Renal cortical epithelial cell (primary cell): ENCODE measurements at places on chromosomes 16 and 17.

DNA sequence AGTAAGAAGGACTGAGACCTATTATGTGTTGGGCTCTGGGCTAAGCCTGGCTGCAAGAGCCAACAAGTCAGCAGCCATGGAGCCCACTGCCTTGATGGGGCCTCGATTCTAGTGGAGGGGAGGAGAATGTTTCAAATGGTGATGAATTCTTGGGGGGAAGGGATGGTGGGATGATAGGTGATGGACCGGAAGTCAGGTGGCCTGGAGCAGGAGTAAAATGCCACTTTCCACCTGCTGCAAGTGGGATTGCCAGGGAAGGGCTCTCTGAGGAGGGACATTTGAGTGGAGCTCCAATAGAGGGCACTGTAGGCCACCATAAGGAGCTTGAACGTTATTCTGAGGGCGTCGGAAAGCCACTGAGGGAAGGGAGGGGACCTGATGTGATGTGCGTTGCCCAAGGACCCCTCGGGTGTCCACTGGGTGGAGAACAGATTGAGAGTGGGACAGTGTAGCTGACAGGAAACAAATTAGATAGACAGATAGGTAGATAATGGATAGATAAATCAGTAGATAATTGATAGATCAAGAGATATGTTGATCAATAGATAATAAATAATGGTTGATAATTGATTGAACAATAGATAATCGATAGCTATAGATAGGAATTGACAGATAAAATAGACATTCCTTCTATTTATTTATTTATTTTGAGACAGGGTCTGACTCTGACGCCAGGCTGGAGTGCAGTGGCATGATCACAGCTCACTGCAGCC, 18.2 kb upstream of the NXPH3 start:
- peak; percentile 47 for DNase-seq

DNA sequence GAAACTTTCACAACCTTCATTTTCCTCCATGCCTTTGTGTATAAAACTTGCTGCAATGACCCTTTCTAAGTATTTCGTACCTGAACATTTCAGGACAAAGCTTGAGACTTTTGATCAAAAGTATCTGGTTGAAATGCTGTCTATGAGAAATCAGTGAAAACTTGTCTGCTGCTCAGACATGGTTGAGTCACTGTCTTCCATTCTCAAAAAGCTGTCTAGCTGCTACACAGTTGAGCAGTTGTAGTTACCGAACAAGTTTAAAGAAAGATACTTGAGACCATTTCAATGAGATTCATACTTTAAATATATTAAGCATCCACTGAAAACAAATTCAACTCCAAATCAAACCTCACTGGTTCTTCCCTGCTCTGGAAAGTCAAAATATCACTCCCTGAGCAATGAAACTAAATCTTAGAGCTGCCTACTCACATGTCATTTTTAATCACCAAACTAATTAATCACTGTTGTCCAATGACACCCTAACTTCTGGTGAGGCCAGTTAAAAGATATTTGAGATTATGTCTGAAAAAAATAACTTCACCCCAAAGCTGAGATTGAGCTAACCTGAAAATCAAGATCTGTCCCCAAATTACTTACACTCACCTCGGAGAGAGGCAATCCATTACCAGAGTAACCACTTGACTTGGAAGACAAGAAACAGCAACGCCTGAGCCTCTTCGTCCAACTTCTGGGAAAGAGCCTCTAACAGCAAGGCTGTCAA, 488 bp downstream of the TMEM100 start:
- DNase-seq, result no peak

GRCh38 chr17:58388302-58389190, 28.8 kb downstream of the RNF43 start:
- no peak for DNase-seq

- no peak for DNase-seq
These were observed 20.3 kb downstream of the PIMREG start for GRCh38 chr17:6464446-6465041.

GRCh38 chr16:976389-976931, 5.1 kb upstream of the SOX8 start:
- DNase-seq, result no peak

DNA sequence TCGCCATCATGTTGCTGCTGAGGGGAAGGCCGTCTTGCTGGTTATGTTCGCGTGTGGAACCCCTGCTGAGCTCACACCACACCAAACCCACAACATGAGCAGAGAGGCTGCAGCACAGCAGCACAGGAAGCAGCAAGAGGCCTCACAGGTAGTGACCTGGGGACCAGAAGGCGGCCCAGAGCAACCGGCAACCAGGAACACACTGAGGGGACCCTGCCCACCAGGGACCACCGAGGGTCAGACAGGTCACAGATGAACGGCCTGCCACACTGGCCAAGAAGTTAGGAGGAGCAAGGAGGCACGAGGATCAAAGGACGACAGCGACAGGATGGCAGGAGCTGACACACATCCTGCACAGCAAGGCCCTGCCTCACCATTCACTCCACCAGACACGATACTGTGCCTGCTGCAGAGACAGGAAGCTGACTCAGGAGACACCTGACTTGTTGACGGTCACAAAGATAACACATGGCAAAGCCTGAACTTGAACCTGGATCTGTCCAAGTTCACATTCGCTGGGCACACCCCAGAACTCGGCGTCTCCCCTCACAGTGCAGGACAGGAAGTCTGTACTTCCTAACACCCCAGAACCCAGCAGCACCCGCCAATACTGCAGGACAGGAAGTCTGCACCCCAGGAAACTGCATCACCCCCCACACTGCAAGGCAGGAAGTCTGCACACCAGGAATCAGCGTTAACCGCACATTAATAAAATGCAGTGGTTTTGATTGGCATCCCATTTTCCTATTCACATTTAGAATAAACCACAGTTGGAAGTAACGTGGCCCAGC, 98.5 kb downstream of the ZNF778 start:
- DNase-seq, result peak; percentile 81

DNA sequence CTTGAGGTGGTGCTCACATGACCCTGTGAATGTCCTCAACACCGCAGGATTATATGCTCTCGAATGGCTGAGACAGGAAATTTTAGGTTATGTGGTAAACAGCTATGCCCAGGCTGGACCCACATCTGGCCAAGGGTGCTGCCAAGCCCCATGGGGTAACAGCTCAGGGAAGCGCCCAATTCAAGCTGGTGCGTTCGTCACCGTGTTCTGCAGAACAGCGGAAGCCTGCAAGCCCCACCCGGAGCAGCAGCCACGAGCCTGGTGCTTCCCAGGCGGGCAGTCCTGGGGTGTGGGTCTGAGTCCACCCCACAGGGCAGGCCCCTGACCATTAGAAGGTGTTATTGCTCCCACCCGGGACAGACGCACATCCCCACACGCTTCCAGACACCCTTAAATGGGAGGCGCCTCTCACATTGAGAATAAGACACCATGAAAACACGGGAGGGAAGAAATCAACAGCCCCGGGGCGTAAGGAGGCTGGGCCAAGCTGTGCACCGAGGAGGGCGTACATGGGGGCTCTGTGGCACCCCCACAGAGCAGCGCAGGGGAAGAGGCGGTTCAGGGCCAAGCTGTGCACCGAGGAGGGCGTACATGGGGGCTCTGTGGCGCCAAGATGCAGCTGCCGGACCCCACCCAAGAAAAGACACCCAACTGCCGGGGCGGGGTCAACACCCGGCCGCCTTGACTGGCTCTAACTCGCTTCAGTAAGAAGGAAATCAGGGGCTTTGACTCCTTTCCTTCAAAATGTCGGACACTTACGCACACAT, 2.9 kb upstream of the CYBA start:
- DNase-seq, result no peak

GRCh38 chr17:60247836-60248461, 98.2 kb downstream of the CA4 start:
- DNase-seq, result no peak

GRCh38 chr17:37710344-37710886, 34.4 kb downstream of the HNF1B start:
- DNase-seq, result peak; percentile 94

GRCh38 chr17:49993423-49994060, 1.5 kb downstream of the DLX3 start:
- no peak for DNase-seq

- peak; percentile 87 for DNase-seq
These were observed 75.2 kb downstream of the CPPED1 start for GRCh38 chr16:12728469-12728868.

GRCh38 chr16:10668322-10669045, 26.2 kb downstream of the TEKT5 start:
- DNase-seq, result no peak

DNA sequence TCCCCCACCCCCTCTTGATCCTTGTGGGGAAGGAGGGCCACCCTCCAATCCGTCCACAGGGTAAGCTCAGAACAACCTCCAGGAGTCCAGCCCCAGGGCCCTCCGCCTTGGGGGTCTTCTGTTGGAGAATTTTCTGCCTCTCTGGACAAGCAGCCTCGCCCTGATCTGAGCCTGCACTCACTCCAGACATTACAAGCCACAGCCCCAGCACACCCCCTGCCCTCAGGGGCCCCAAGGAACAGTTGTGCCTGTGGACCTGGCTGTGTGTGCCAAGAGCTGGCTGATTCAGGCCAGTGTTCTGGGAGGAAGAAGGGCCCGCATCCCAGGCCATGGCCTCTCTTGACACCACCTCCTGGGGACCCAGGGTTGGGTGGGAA, 477 bp upstream of the ARHGAP27 start:
- no peak for DNase-seq

DNA sequence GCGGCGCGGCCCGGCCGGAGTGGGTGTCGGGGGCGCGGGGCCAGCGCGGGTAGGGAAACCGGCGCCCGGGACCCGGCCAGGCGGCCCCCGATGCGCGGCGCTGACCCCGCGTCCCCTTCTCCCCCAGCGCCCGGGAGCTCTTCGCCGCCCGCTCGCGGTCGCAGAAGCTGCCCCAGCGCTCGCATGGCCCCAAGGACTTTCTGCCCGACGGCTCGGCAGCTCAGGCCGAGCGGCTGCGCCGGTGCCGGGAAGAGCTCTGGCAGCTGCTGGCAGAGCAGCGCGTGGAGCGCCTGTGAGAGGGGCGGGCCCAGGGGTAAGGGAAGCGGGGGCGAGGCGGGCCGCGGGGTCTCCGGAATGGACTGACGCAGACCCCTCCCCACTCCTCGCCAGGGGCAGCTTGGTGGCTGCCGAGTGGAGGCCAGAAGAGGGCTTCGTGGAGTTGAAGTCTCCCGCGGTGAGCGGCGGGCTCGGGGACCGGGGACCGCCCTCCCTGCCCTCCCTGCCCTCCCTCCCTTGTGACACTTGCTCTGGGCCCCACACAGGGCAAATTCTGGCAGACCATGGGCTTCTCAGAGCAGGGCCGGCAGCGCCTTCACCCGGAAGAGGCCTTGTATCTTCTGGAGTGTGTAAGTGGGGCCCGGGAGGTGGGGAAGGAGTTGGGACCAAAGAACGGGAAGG, 430 bp downstream of the TSEN54 start:
- no peak for DNase-seq

DNA sequence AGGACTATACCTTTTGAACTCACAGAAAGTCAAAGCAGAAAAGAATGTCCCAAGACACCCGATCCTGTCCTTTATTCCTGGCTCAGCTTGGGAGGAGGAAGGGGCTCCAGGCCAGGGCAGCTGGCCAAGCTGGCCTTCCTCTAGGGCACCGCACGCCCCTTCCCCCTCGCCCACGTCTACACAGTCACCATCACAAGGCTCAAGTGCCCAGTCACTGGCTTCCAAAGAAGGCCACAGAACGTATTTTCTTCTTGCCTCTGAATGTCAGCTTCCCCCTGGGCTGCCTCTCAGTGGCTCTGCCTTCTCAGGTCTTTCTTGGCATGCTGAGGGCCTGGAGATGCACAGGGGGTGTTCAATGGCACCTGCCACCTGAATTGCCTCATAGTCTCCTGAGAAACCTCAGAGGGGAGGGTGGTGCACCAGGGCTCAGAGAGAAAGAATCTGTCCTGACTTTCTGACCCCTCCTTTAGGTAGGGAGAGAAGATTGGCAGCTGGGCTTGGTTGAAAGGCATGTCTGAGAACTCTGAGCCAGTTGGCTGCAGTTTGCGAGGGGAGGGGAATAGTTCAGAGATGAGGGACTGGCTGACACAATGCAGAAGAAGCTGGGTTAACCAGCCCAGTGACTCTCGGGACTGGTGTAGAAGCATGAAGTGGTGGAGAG, 2.1 kb downstream of the DHRS11 start:
- no peak for DNase-seq

DNA sequence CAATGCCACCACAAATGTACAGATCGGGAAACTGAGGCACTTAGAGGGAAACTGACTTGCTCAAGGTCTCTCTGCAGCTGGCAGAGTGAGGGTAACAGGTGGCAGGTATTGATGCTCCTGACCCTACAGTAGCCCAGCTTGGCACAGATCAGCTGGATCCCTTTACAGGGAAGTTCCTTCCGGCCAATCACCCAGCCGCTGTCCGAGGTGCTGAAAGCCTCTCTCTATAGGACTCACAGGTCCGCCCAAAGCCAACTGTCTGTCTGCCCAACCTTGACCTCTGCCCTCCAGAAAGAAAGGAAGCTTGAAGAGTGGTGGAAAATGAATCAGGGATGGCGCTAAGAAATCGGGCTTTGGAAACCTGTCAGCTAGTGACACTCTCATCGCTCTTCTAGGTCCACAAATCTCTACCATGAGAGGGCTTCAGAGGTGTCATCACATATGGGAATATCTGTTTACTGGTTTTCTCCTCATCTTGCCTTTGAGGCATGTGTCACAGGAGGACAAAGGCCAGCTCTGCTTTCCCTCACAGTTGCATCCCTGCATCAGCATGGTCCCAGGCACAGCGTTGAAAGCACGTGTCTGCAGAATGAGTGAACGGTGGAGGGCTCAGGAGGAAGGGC, 246.2 kb downstream of the KATNIP start:
- peak; percentile 6 for DNase-seq

- no peak for DNase-seq
These were observed 40.9 kb upstream of the NAT9 start for GRCh38 chr17:74816905-74817620.

GRCh38 chr16:84925092-84925772, 86.1 kb downstream of the ZDHHC7 start:
- no peak for DNase-seq

- DNase-seq, result no peak
These were observed 893 bp downstream of the HCFC1R1 start for GRCh38 chr16:3022684-3023414.

GRCh38 chr17:75776386-75777295, 8.0 kb upstream of the UNK start:
- DNase-seq, result no peak

DNA sequence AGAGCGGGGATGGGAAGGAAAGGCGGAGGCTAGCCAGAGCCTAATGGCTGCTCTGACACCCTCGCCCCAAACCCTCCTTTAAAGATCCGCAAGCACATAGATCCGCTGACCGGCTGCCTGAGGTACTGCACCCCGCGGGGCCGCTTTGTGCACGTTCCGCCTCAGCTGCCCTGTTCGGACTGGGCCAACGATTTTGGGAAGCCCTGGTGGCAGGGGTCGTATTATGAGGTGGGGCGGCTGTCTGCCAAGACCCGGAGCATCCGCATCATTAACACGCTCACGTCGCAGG, 663 bp downstream of the CYB5D1 start:
- peak; percentile 39 for DNase-seq

DNA sequence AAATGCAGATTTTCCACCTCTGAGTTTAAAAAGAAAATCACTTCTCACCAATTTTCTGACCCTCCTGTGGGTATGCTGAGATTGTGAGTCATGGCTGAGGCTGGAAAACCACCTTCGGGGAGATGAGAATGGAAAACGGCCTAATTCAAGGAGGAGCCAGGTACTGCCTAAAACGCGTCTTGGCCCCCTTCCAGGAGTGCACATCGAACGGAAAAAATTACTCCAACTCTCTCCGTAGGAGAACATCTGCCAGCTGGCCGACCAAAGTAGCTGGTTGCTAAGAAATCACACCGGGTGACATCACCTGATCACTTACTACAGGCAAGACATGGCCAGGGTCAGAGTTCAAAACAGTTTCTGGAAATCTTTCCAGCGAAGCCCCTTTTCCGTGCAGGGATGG, 107.6 kb downstream of the ZNF423 start:
- DNase-seq, result peak; percentile 2
